ENCODE measurements at places on chromosomes 7 and 10.

GRCh38 chr7:35389636-35390035 is 135.7 kb upstream of the TBX20 start:
- no peak for DNase-seq

GRCh38 chr10:23512355-23513058 is 73.6 kb downstream of the OTUD1 start:
- no peak for DNase-seq

- no peak for DNase-seq
Observed at GRCh38 chr10:5373307-5373706, 8.5 kb downstream of the UCN3 start.

DNA sequence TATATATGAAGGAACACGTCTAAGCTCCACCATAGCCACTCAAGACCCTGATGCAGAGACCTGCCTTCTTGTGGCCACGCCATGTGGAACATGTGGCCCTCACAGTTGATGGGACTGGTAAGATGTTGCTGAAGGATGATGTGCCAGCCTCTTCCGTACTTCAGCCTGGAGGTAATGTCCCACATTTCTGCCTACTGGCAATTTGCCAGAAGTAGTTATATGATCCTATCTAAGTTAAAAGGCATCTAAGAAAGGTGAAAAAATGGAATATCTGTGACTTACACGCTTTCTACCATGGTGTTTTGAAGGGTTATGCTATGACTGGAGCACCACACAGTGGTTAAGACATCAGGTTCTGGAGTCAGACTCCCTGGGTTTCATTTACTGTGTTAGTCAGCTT is 948.7 kb upstream of the GHITM start:
- no peak for DNase-seq

GRCh38 chr7:113144817-113145216 is 26.5 kb upstream of the SMIM30 start:
- no peak for DNase-seq

DNA sequence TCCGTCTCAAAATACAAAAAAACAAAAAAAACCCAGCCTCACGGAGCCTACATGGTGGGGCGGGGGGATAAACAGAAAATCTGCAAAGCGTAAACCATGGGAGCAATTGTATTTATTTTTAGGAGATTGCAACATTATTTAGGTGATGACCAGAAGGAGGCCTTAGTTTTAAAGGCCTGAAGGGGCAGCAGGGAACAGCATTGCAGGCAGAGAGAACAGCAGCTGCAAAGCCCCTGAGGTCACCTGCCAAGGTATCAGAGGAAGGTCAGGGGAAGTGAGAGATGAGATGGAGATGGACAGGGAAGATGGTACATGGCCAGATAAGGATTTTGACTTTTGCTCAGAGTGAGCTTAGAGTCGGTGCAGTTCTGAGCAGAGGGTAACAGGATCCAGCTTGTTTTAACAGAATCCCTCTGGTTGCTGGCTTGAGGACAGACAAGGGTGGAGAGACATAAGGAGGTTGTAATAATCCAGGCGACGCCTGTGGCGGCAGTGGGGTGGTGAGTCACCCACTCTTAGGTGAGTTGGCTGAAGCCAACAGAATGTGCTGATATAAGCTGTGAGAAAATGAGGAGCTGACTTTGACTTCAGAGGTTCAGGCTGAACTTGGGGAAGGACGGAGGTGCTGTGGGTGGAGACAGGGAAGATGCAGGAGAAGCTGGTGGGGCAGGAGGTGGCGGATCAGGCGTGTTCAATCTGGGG is 82.3 kb upstream of the GTF2I start:
- peak; percentile 53 for DNase-seq

GRCh38 chr10:73167458-73167782 is 388 bp downstream of the ECD start:
- DNase-seq = no peak

DNA sequence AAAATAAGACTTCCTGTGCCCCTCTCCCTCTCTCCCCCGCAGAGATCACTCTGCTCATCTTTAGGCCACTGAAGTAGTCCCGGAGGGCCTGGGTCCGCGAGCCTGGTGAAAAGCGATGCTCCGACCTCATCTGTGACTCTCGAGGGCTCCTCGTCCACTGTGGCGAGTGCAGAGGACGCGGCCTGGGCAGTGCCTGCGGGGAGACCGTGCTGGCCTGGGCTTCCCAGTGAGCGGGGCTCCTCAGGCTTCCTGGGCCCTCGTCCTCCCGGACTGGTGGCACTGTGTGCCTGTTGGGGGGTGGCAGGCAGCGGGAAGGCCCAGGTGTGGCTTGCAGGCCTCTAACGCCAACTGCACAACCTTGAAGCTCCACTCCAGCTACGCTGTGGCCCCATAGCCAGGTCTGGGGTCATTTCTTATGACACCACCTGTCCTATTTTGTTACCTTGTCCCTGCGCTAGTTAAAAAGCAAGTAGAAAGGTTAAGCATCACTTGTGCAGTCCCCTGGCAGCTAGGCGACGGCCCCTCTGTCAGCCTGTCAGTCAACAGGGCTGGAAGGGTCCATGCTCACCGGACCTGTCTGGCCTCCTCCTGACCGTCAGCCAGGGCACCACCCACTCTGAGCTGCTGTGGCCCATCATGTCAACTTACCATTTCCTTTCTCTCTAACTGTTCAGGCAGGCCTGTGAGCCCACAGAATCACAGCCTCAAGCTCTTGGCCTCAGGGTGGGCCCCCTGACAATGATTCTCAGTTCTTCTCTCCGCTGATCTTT is 20.5 kb downstream of the MNX1 start:
- no peak for DNase-seq

GRCh38 chr7:55254596-55255495 is 110.3 kb upstream of the LANCL2 start:
- DNase-seq = peak; percentile 92

- DNase-seq = no peak
Observed at GRCh38 chr7:71527213-71527612, 395.3 kb downstream of the GALNT17 start.

DNA sequence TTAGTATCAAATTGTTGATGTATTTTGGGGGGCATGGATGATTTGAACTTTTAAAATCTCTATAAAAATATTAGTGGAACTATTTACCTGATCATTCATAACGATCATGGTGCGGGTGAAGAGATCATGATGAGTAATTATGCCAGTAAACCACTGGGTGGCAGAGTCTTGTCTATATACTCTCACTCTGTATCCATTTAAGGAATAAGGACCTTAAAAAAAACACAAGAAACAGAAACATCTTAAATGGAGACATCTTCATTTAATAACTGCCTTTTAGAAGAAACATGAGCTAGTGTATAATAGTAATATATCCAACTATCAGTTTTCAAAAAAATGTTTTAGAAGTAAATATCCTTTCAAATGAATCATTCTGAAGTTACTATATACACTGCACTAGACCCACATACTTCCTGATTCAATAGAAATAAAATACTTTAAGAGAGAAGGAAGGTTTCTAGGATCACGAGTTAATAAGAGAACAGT is 84.0 kb downstream of the NRBF2 start:
- DNase-seq = no peak

- no peak for DNase-seq
Observed at GRCh38 chr7:123455965-123456470, 78.4 kb downstream of the IQUB start.

DNA sequence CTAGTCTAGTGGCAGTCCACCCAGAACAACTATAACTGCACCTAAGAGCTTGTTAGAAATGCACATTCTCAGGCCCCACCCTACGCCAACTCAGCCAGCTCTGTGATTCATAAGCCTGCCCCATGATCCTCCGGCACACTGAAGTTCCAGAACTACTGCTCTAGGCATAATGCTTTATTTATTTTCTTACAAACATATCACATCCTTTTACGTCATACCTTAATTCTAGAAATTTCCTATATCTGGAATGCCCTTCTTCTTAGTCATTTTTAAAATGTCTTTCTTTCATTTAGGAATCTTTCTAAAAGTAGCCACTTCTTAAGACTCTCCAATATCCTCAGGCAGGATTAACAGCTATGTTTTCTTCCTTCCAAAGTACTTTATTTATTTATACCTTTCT is 480.1 kb downstream of the INHBA start:
- no peak for DNase-seq

Data from head of caudate nucleus (tissue), 42 donors.